ENCODE measurements at places on chromosomes 4 and X.

- DNase-seq: no peak
Observed at GRCh38 chrX:7076245-7076661, 71.3 kb upstream of the STS start.

- DNase-seq: no peak
Observed at GRCh38 chr4:140719022-140719421, 37.2 kb downstream of the TBC1D9 start.

GRCh38 chr4:123495530-123495929, 98.9 kb downstream of the SPRY1 start:
- DNase-seq: no peak

DNA sequence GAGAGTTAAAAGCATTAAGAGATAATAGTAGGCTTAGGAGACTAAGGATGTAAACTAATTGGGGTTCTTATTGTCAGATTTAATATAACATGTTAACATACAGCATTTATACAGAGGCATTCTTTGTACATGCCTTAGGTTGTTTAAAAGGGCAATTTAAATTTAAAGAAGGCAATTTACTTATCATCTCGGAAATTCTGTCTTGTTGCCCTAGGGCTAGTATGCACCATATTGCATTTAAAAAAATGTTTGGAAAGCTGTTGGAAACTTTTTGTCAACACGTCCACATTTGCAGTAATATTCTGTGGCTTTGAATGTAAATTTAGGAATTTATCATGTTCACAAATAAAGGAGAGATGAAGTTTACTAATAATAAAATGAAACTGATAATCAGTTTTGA, 25.5 kb downstream of the GALNT7 start:
- no peak for DNase-seq

- DNase-seq: no peak
Observed at GRCh38 chrX:121356139-121356849, 308.9 kb downstream of the GLUD2 start.

DNA sequence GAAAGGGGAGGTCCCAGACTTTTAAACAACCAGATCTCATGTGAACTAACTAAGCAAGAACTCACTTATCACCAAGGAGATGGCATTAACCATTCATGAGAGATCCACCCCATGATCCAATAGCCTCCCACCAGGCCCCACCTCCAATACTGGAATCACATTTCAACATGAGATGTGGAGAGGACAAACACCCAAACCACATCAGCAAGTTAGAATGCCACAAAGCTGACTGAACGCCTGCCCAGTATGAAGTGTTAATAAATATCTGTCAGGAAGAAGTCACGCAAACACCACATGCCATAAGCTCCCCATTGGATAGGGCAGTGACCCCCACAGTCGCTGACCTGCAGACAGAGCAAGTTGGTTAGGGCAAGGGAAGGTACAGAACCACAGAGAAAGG, 14.3 kb downstream of the SLC10A6 start:
- DNase-seq: no peak

DNA sequence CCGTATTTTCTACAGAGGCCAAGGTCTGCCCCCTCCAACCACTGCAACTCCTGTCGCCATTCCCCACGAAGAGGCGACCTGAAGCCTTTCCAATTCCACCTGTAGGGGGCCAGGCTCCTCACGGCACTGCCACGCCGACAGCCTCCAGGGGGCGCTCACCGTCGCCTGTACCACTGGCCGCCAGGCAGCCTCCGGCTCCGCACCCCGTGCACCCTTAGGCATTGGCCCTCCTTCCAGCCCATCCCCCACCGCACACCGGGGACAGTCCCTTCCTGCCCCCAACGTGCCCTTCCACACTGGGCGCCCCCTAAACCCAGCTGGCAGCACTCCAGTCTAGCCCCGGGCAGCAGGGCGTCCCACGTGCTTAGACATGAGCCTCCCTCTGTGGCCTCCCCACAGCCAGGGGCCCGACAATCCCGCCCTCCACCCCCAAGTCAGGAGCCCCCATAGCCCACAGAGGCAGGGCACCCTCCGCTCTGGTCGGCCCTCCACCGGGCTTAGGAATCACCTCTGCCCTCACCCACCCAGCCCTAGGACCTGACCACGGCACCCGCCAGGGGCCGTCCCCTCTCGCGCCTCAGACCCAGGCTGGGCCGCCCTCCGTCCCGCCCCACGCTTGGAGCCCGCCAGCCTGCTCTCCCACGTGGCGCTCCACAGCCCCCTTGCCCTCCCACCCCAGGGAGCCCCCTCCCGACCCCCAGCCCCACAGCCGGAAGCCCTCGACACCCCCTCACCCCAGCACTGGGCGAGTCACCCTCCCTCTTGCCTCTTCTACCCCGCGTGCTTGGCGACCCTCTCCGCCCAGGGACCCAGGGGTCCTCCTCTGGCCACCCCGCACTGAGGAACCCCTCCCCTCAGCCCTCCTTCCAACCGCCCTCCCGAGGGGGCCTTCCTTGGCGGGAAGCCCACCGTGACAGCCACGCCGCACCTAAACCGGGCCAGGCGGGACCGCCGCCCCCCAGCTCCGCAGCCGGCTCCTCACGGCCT, 711 bp downstream of the PNMA6E start:
- DNase-seq: peak; percentile 64

- no peak for DNase-seq
Observed at GRCh38 chr4:1021386-1022050, 10.1 kb downstream of the FGFRL1 start.

DNA sequence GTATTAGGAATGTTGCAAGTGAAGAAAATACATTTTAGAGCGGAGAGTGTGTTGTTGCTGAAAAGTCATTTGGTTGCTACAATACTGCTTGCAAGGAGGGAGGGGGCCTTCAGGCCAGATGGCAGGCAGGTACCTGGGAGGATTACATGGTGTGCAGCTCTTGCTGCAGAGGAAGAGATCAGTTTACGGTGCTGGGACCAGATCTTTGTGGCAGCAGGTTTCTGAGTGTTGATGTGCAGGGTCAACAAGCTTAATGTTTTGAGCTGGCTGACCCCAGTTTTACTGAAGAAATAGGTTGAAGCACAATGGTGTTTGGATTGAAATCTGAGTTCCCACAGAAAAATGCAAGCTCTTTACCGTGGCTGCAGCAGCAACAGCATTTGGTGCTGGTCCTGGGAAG, 96.4 kb upstream of the DDIT4L start:
- DNase-seq: no peak

DNA sequence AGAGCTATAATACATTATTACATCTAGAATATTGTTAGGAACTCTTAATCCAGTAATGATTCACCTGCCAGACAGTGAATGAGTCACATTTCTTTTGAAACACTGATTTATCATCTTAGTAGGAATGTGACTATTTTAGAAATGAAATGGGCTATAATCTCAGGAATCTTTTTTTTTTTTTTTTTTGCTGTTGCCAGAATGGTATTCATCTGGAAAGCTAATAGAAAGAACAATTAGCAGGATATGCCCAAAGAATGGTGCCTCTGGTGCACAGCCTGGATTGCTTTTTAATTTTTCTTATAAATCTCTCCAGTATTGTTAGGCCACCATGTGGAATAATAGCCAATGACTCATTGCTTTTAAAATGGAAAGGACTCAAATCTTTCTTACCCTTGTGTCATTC, 181.1 kb upstream of the SMIM31 start:
- no peak for DNase-seq

DNA sequence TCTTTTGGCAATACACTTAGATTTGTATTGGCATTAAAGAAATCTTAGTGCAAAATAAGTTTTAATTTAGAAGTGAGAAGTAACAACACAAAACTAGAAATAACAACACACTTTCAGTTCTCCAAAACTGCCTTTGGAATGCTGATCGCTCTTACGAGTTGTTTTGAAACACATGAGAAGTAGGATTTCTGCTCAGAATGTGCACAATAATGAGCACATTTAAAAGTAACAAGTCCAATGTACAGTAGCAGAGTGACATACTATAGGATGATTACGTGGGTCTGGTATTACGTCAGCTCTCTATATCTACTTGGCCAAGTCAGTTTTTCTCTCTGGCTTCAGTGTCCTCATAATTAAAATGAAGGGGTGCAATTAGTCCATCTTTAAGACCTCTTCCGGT, 164.8 kb downstream of the CHM start:
- no peak for DNase-seq

GRCh38 chrX:115322375-115322774, 32.9 kb downstream of the LUZP4 start:
- DNase-seq: no peak

GRCh38 chrX:133590703-133591505, 175.6 kb upstream of the GPC4 start:
- DNase-seq: no peak

- no peak for DNase-seq
Observed at GRCh38 chr4:26194764-26195163, 126.0 kb upstream of the RBPJ start.

GRCh38 chrX:25968920-25969319, 169.2 kb upstream of the MAGEB18 start:
- DNase-seq: no peak

DNA sequence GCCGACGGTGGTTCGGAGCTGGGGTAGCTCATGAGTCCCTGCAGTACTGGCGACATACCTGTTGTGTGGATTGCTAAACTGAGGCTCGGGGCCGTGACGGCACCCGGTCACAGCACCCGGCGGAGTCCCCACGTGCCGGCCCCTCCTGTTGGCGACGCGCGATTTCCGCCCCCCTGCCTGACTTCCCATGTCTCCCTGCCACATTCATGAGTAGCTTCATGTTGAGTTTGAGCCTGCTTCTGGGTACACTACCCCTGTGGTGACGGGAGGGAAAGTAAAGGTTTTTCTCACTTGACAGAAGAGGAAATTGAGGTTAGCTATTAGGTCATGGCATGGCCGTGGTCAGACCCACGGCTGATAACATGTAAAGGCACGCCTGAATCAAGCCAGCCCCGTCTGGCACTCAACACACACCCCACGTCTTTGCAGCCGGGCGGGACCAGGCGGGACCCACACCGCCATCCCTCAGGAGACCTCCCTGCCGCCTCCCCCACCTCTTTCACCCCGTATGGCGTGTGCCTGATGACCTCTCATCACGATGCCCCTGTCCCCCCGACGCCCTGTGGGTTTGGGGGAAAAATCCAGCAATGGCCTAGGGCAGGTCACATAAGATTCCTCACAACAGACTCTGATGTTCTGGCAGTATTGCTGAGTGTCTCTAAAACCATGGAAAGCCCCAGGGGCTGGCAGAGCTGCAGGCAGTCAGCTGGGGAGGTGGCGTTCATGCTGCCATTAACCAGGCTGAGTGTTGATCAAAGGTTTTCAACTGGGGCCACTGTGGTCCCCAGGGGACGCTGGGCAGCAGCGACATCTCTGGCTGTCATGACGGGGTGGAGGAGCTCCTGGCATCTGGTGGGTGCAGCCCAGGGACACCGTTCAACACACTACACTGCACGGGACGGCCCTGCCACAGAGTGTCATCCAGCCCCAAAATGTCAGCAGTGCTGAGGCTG, 29.2 kb downstream of the P2RY8 start:
- DNase-seq: peak; percentile 39

GRCh38 chrX:68717663-68718442, 70.4 kb downstream of the STARD8 start:
- DNase-seq: no peak

DNA sequence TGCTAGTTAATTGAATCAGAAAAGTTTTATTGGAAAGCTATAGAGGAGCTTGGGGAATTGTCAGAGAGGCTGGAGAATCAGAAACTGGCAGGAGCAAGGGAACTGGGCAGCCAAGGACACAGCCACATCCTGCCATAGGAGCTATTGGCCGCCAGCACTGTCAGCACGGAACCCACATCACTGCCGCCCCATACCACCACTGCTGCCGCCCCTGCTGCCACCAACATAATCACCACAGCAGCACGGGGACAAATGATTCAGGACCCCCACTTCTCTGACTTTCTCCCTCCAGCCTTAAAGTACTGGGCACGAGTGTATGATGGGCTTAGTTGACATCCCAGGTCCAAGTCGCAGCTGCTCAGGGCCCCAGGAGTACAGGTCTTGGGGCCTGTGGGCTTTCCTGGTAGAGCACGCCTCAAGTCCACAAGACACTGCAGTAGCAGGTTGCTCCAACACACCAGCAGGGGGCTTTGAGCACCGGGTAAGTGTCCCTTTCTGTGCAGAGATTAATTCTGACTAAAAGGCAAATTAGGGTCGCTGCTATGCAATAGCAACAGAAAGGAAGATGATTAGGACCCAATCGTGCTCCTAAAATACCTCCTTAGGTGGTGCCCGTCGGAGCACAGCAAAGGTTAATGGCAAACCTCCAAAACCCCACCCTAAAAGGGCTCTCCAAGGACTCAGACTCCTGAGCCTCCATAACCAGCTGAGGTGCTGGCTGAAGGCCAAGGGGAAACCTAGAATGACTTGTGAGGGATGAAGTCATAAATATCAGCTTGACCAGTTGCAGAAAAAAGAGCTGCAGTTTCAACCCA, 6.9 kb downstream of the PJA1 start:
- DNase-seq: no peak

DNA sequence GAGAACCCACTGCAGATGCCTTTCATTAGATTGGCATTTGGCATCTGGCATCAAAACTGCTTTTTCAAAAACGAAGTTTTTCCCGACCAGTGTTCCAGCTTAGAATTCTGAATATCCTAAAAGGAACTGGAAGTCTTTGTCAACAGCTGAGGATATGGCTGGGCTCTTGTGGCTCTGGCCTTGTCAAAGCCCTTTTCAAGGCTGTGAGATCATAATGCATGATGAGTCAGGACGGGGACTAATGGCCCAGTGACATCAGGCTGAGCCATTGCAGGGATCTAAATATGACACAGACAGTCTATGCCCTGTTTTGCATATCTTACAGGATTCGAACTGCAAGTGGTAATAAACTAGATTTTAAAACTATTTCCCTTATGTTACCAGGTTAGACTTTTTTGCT, 306.4 kb downstream of the PTTG2 start:
- DNase-seq: no peak

- DNase-seq: no peak
Observed at GRCh38 chr4:108900018-108900580, 137.2 kb upstream of the ETNPPL start.

- no peak for DNase-seq
Observed at GRCh38 chrX:131053076-131053475, 5.1 kb upstream of the ARHGAP36 start.
